Choroid plexus epithelial cell (primary cell): ENCODE measurements at places on chromosomes 16 and 17.

DNA sequence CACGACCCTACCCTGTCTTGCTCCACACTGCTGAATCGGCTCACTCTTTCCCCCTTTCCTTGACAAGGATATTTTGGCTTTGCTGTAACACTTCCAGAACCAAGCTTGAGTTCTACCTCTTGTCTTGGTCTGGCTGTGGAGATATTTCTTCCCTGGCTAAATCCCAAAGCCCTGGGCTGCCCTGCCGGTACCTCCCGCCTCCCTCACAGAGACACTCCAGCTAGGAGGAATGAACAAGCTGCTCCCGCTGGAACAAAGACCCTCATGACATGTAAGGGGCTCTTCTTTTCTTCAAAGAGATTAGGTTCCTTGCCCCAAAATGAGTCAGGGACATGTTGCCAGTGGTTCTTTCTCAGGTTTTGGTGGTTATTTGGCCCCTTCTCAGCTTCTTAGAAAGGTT is 10.8 kb downstream of the INPP5K start:
- DNase-seq = no peak

DNA sequence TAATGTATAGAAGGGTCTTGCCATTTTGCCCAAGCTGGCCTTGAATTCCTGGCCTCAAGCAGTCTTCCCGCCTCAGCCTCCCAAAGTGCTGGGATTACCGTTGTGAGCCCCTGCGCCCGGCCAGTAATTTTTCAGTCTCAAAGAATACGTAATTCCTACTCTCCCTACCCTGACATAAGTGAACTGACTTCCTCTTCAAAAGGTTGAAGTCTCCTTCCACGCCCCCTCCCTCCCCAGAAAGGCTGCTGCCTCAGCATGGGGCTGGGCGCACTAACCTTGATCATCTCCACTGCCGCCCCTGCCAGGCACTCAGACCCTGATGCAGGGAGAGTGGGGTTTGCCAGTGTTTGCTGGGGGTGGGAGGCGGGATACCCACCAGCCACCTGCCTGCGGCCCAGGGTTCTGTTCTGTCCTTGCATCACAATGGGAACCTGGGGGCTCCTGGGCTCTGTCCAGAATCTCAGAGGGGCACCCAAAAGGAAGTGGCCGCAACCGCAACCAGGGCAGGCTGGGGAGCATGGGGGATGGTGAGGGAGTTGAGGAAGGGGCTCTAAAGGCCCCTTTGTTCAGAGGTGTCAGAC is 27.5 kb downstream of the KIFC3 start:
- DNase-seq = no peak

GRCh38 chr16:1316033-1316405 is 6.6 kb downstream of the UBE2I start:
- no peak for DNase-seq

DNA sequence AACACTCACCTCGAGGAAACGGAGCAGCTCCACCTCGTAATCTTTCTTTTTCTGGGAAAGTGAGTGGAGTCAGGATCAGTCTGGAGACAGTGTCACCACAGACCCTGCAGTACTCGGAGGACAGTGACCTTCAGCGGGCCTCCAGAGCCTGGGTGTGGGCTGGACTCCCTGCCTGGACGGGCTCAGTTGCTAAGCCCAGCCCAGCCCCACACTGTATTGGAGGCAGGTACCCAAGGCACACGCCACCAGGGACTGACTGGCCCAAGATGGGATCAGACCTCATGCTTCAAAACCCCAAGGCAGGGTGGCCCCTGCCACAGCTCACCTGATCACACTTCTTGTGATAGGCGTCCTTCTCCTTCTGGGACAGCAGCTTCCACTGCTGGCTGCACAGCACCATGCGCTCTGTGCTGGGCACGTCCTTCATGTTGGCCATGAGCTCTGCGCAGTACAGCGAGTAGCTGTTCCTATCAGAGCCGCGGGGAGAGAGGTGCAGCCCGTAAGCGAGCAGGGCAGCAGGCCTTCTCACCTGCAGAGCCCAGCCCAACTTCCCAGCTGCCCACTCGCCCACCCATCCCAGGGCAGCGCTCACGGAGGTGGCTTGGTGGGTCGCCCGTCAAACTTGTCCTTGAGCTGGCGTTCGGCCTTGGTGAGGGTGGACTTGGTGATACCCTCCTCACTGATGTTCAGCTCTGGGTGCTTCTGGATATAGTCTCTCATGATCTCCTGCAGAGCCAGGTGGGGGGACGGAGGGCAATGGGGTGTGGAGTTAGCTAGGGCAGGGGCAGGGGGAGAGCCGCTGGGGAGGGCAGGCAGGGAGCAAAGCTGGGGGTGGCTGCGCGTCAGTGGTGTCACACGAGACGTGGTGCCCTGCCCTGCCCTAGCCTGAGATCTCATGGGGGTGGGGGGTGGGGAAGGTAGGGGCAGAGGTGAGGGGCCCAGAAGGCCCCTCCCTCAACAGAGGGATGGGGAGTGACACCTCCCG is 7.9 kb downstream of the UBTF start:
- no peak for DNase-seq

- DNase-seq = peak; percentile 14
Observed at GRCh38 chr16:28623172-28623711, 13.4 kb upstream of the SULT1A1 start.

DNA sequence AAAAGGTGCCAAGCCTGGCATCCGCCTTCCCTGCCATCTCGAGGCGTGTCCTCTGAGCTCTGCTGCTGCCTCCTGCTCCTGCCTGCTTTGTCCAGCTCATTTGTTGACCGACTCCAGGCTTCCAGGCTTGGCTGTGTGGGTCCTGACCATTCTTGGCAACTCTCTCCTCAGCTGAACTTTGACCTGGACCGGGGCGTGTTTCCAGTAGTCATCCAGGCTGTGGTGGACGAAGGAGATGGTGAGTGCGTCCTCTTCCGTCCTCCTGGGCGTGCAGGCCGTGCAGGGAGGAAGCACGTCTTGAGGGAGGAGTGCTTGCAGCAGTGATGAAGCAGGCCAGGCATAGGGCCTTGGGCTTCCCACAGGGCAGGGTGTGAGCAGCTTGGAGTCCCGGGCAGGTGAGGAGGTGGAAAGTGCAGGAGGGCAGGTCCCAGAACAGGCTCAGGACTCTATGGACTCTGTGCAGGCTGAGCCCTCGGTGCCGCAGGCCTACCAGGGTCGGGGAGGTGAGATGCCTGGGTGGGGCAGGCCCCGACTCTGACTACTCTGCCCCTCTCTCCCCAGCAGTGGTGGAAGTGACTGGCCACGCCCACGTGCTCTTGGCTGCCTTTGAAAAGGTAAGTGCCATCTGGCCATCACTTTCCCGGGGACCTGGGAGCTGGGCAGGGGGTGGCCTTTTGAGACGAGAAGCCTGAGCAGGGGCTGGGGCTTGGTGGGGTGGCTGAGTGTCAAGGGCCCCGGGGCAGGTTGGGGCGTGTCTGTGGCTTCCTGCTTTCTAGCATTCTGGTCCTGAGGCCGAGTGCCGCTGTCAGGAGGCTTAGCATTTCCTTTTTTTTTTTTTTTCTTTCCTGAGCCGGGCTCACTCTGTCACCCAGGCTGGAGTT is 28.6 kb upstream of the NUDT16L1 start:
- DNase-seq = no peak

GRCh38 chr16:80974649-80975376 is 31.9 kb downstream of the CMC2 start:
- DNase-seq = peak; percentile 43

- DNase-seq = peak; percentile 49
Observed at GRCh38 chr17:54944796-54945195, 23.7 kb downstream of the COX11 start.

- DNase-seq = peak; percentile 55
Observed at GRCh38 chr16:67456391-67457081, 24.4 kb downstream of the ATP6V0D1 start.

- no peak for DNase-seq
Observed at GRCh38 chr16:11355862-11356261, 10.6 kb downstream of the RMI2 start.

- DNase-seq = no peak
Observed at GRCh38 chr16:26567356-26567755, 499.4 kb upstream of the C16orf82 start.

- peak; percentile 55 for DNase-seq
Observed at GRCh38 chr17:17739388-17740066, 58.3 kb downstream of the RAI1 start.

DNA sequence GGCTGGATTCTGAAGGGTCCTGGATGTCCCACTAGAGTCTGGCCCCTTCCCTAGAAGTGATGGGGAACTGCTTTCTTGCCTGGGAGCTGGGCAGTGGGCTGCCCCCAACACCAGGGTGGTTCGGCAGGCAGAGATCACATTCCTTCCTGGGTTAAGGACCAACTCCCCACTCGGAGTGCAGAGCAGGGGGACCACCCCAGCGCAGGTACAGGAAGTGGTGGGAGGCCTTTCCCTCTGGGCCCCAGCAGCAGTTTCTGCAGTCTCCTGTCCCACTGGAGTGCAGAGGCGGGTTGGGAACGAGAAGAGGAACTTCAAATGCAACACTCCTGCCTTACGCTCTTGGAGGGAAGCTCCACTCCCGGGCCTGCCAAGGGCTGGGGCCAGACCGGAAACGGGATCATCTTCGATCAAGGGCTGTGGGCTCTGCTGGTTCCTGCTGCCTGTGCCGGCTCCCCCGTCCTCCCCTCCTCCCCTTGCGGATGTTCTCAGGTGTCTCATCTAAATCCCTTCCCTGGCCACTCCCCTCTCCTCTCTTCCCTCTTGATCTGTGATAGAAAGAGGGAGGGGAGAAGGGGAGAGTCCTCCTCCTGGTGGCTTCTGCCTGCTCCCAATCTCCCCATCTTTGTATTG is 9.0 kb upstream of the NGFR start:
- DNase-seq = no peak

- peak; percentile 58 for DNase-seq
Observed at GRCh38 chr16:75074920-75075687, 41.5 kb downstream of the LDHD start.

- peak; percentile 72 for DNase-seq
Observed at GRCh38 chr17:38415250-38416194, 12.7 kb upstream of the ARHGAP23 start.

DNA sequence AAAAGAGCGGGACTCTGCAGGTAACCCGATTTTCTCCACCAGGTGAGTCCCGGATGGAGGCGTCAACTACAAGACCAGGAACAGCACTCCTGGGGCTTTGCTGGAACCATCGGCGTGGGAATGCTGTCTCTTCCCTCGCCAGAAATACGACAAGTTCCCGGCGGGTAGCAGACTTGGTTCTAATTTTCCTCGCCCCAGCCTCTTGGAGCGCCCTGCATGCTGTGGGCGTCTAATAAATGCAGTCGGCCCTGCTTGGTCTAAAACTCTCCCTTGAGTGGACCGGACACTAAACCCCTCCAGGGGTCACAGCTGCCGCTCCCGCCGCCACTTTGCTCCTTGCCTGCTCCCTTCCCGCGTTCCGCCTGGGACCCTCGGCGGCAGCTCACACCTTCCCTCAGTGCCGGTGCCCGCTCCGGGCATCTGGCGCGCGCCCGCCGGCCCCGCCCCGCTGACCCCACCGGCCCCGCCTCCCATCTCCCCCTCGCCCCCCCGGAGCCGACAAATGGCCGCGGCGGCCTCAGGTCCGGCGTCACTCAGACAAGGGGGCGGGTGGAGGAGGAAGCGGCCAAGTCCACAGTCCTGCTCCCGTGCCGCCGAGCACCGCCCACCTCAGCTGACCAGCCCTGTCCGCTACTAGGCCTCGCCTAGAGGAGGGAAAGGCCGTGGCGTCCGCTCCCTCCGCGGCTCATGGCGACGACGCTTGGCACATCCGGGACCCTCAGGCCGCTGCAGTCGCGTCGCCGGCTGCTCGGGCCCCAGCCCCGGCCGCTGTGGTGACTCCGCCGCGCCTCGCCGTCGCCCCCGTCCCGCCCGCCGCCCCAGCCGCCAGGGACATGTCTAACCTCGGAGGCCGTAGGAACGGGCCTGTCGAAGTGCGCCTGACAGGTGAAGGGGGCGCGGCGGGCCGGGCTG is 65.8 kb downstream of the KPNA2 start:
- peak; percentile 87 for DNase-seq

DNA sequence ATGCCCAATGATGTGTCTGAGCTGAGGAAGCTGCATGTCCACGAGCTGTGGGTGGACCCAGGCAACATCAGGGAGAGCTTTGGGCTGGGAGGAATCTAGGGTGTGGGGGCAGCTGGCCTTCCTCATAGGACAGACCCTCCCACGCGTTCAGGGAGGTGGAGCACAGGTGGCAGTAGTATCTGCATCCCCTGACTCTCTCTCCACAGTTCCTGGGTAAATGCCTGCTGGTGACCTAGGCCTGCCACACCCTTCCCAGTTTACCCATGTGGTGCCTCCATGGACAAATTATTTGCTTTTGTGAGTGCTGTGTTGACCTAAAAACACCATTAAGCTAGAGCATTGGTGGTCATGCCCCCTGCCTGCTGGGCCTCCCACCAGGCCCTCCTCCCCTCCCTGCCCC is 3.2 kb downstream of the HBM start:
- DNase-seq = no peak

GRCh38 chr16:13781575-13782338 is 138.2 kb upstream of the ERCC4 start:
- no peak for DNase-seq

DNA sequence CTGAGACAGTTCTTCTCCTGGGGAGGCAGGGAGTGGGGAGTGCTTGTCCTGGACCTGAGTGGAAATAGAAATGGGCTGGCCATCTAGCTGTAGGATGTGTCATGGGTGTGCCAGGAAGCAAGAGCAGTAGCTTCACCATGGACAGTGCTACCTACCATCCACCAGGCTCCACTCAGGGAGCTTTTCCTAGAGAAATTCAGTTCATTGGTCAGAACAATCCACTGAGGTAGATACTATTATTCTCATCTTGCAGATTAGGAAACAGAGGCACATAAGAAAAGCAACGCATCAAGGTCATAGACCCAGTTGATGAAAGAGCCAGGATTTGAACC is 372.0 kb downstream of the SLC39A11 start:
- DNase-seq = no peak

DNA sequence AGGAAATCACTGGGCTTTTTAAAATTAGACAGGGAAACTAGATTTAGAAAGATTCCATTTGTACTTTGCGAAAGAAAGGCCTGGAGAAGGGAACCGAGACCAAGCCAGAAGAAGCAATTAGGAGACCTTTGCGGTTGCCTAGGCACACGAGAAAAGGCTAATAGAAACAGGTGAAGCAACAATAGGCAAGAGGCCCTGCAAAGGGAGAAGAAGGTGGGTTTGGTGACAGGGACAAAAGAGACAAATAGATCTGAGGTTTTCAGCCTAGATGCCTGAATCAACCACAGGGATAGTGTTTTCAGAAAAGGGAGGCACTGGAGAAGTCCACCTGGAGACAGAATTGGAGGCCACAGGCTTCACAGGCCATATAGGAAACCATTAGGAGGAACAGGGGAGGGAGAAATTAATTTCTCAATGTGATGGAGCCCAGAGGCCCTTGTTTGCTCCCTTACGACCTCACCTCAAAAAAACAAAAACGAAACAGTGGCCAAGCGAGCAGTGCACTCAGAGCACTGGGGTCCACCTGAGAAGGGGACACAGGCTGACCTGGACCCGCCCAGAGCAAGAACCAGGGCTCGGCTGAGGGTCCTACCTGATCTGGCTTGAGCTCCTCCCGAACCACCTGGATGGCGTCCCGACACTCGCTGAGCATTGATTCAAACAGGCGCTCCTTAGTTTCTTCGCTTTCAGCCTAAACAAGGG is 22.3 kb downstream of the SRP68 start:
- no peak for DNase-seq
